ENCODE measurements at places on chromosomes 12 and 14.
A peak's percentile ranks its signal among the peaks of the same experiment; 100 is the strongest.

DNA sequence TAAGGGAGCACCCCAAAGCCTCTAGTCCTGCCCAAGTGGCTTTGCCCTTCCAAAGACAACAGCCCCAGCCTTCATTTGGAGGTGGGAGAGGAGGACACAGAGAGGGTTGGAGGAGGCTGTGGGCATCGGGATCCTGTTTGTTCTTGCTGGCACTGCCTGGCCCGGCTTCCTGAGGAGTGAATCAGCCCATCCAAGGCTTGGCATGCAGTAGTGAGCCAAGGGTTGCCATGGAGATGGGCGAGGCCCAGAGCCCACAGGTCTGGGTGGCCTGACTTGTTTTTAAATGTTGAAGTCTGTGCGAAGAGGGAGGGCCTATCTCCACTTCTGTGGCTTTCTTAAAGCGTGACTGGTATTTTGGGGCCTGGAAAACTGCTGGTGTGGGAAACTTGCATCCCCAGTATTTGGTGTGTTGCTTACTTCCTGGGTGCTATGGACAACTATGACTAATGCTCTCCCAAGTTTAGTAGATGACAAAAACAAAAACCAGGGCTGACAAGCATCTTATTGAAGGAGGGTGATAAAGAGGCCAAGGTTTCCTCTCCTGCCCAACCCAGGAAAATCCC lies 15.8 kb downstream of the CD9 start:
- DNase-seq, result no peak

DNA sequence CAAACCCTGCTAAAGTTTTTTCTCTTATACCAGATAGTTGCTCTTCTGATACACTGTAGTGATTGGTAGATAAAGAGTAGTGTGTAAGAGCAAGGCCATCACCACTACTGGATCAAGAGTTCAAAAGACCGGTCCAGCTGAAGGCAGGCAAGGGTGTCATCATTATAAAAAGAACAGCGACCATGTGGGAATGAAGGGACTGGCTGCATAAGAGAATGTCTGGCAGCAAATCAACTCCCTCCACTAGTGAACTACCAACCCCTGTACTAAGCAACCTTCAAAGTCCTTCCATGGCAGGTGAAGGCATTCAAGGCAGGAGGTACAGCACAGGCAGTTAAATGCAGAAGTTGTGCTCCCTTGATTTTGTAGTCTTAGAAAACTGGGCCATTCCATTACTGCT lies 53.5 kb downstream of the EGLN3 start:
- DNase-seq, result no peak

GRCh38 chr14:92555465-92556111 lies 42.0 kb downstream of the RIN3 start:
- no peak for DNase-seq

DNA sequence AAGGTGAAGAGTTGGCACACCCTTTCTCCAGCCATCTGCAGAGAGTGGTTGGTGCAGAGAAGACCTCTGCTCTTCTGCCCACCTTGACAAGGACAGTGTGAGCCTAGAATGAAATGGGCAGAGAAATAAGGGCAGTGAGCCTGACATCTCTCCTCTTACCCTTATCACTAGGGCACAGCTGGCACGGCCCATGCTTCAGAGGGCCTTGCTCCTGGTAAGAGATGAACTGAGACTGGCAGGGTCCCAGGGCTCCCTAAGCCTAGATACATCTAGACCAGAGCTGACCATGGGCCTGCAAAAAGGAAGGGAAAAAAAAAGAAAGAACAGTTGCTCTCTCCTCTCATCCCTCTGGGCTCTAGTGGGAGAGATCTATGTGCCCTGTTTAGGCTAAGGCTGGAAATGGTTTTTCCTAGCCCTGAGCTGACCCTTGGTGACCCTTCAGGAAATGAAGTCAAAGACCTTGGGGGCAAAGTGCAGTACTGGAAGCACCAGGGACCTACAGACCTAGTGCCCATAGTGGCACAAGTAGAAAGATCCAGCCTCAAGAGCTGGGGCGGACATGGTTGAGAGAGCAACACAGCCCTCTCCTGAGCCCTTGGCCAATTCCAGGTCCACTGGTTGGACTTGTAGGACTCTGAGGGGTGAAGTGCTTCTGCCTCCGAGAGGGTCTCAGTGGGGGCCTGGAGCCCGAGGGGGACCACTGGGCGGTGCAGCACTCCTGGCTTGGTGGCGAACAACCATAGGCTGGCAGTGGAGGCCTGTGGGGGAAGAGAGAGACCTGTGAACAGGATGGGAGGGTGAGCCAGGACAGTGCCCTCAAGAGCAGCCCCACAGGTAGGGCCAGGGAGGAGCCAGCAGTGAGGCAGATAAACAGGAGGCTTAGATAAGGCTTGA lies 22.0 kb downstream of the PRPF40B start:
- DNase-seq, result peak; percentile 3

DNA sequence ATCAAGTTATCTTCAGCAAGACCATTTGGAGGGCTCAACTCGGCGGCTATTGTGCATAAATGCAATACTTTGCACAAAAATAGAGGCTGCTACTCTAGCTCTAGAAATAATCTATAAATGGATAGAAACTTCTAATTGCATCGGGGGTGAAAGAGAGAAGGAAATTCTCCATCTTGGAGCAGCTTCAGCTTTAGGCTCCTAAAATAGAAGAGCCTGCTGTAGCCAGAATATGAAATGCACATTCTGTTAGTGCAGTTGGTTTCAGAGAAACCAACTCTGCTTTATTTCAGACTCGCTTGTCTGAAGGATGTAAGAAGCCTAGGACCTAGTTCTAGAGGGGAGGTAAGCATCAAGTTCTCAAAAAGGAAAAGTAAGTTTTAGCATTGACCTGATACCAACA lies 38.1 kb downstream of the SNRPF start:
- no peak for DNase-seq

- no peak for DNase-seq
Observed at GRCh38 chr12:104291867-104292524, 11.5 kb upstream of the EID3 start.

- no peak for DNase-seq
Observed at GRCh38 chr14:91253795-91254323, 9.4 kb upstream of the GPR68 start.

DNA sequence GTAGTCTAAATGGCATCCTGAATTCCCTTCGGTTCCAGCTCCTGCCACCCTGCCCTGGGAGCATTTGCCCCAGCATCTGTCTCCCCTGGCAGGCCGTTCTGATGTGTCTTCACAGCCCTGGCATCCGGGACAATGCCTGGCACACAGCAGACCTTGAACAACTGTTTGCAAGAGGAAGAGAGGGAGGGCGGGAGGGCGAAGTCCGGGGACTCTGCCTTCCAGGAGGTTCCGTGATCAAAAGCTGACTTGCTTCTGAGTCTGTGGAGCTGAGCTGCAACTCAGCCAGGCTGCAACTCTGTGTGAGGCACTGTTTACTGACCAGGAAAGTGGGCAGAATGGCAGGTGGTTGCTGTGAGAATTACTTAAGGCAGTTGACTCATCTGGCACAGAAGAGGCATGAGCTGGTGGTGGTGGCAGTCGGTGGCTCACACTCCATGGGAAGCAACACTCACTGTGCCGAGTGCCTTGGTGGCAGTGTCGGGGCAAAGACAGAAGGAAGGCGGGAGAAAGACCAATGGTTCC lies 61.1 kb upstream of the DLK1 start:
- no peak for DNase-seq

GRCh38 chr14:58746261-58746660 lies 108.5 kb downstream of the DACT1 start:
- no peak for DNase-seq

GRCh38 chr12:52264435-52264825 lies 10.0 kb upstream of the KRT86 start:
- DNase-seq, result no peak

DNA sequence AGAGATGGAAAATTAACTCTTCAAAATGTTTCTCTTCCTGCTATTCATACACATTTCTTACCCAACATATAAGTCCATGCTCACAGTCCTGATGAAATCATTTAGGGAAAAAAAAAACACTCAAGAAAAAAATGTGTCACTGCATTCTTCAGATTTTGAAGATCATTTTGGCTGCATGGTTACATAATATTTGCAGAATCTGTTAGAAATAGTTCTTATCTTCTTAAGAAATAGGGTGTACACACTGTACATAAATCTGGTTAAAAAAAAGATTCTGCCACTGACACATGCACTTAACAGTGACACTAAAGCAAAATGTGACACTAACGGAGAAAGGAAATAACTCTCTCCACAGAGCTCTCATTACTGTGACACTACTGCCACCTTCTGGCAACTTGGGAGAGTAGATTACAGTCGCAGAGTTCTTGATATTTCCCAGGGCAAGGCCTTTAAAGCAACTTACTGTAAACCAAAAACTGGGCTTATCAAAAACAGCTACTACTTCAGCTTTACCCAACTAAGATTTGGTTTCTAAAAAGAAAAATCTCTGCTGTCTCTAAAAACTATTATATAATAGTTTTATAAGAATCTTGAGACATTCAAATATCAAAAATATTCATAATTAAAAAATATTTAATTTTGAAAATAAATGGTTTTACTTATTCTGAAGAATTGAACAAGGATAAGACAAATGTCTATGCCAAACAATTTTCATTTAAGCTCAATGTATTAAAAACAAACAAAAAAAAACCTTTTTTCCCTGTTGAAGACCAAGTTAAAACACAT lies 65.0 kb downstream of the SETD3 start:
- DNase-seq, result peak; percentile 78

DNA sequence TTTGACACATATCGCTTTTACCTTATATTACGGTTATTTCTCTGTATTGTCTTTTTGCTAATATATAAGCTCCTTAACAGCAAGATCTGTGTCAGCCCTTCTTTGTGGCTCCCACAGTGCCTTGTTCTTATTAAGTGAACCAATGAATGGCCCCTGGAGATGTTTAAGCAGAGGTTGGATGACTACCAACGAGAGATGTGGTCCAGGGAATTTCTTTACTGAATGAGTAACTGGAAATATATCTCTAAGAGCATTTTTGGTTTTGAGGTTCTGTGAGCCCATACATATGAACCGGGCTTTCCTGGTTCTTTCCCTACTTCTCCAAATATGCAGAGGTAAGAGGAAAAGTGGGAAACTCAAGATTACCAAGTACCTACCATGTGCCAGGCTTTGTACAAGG lies 23.5 kb downstream of the CALCOCO1 start:
- no peak for DNase-seq

- no peak for DNase-seq
Observed at GRCh38 chr14:102779084-102779462, 1.8 kb downstream of the TRAF3 start.

DNA sequence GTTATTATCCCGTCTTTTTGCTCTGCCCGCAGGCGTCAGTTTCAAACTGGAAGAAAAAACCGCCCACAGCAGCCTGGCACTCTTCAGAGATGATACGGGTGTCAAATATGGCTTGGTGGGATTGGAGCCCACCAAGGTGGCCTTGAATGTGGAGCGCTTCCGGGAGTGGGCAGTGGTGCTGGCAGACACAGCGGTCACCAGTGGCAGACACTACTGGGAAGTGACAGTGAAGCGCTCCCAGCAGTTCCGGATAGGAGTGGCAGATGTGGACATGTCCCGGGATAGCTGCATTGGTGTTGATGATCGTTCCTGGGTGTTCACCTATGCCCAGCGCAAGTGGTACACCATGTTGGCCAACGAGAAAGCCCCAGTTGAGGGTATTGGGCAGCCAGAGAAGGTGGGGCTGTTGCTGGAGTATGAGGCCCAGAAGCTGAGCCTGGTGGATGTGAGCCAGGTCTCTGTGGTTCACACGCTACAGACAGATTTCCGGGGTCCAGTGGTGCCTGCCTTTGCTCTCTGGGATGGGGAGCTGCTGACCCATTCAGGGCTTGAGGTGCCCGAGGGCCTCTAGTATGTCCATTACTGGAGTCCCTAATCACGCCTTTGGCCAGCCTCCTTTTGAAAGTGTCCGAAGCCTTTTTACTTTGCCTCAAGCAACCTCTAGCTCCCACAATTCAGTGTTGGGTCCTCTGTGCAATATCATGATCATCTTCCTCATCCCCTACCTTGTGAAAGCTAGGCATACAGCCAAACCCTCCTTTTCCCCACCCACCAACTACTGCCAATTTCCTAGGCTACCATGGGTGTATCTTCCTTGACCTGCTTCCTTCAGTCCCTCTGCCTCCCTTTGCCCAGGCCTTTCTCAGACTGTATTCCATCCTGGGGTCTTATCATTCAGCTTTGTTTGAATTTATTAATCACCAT lies 891 bp downstream of the SPRYD4 start:
- DNase-seq, result no peak

GRCh38 chr14:104473244-104473565 lies 106.4 kb upstream of the C14orf180 start:
- DNase-seq, result no peak

GRCh38 chr12:81092053-81092452 lies 14.2 kb downstream of the ACSS3 start:
- DNase-seq, result no peak

DNA sequence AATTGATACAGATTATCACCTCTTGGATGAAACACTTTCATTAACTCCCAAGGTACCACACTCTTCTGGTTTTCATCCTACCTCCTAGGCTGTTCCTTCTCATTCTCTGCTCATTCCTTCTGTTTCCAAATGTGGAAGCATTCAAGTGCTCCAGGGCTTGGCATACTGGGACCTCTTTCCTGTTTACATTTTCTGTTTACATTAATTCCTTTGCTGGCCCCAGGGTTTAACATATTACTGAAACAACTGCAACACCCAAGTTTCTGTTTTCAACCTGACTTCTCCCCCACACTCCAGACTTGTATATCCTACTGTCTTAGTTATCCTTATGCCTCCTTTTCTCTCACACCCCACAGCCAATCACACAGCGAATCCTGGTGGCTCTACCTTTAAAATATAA lies 386.3 kb upstream of the GARIN6 start:
- no peak for DNase-seq

DNA sequence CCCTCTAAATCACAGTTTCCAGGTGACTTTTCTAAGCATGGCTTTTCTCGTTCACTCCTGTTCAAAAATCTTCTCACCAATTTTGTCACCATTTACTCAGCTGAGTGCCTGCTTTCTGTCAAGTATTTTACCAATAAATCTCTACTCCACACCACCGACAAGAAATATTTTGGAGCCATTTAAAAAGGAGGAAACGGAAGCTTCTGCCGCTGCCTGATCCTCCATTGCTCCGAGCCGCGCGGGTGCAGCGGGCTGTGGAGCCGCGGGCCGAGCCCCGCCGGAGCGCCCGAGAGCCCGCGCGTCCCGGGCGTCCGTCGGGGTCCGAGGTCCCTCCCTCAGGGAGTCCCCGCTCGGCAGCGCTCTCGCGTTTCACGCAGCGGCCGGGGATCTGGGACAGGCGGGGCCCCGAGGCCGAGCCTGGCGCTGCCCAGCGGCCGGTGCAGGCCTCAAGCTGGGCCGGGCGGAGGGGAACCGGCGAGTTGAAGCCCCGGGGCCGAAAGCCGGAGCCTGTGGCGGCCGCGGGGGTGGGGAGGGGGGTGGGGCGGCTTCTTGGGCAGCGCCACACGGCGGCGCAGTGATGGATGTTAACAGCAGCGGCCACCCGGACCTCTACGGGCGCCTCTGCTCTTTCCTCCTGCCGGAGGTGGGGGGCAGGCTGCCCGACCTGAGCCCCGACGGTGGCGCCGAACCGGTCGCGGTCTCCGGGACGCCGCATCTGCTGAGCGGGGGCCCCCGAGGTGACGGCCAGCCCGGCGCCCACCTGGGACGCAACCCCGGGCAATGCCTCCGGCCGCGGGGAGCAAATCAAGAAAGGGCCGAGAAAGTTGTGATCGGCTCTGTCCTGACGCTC lies 1.1 kb upstream of the HEBP1 start:
- peak; percentile 69 for DNase-seq
